ENCODE measurements at places on chromosomes 6 and 20.

DNA sequence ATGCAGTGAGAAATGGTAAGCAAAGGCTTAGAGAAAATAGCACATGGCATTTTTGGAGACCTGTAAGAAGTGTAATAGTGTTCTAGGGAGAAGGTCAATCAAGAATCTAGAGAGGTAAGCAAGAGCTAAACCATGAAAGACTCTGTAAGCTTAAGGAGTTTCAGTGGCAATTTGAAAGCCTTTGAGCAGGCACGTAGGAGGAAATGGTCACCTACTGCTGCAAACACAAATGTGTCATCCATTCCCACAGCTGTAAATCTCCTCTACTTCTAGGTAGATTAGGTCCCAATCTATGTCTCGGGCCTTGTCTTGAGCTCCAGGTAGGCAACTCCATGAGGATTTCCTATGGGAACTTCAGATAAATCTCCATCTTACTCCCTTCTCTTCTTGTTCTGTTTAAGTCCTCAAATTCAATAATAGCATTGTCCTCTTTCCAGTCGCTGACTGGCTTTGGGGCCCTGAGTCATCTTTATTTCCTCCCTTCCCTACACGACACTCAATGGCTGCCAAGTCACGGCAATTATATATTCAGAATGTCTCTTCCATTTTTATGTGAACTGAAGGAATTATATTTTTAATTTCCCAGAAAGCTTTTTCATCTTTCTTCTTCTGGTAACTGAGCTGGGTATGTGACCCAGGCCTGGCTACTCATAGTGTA, 24.2 kb upstream of the PAQR8 start:
- no peak for DNase-seq

DNA sequence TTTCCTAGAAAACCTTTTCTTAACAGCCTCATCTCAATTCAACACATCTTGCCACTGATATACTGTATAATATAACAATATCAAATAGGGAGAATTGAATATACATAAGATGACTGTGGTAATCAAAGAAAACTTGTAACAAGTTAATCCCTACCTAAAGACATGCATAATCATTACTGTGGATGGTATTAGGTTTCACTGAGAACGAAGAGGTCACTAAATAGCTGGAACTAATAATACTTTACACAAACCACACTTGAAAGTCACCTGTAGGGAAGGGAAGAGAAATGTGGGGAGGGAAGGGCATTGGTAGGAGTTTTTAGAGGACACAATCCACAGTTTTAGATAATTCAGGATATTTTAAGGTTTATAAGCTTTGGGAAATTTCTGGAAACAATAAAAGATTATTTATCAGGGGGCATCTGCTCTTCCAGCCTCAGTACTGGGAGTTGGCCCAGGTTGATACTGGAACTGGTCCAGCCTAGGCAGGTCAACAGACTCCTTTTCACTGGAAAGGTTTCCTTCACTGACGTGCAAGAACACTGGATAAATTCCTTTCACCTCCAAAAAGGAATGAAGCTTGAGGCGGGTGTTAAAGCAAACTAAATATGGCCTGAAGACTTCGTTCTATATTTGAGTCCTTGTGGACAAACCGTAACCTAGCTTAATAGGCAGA, 44.0 kb downstream of the MAP7 start:
- no peak for DNase-seq

GRCh38 chr6:72824833-72825232, 203.0 kb downstream of the KCNQ5 start:
- DNase-seq, result no peak

GRCh38 chr6:27332692-27333641, 20.9 kb upstream of the POM121L2 start:
- peak; percentile 45 for DNase-seq

- no peak for DNase-seq
Measured at GRCh38 chr6:7169296-7169721, 61.5 kb downstream of the RREB1 start.

DNA sequence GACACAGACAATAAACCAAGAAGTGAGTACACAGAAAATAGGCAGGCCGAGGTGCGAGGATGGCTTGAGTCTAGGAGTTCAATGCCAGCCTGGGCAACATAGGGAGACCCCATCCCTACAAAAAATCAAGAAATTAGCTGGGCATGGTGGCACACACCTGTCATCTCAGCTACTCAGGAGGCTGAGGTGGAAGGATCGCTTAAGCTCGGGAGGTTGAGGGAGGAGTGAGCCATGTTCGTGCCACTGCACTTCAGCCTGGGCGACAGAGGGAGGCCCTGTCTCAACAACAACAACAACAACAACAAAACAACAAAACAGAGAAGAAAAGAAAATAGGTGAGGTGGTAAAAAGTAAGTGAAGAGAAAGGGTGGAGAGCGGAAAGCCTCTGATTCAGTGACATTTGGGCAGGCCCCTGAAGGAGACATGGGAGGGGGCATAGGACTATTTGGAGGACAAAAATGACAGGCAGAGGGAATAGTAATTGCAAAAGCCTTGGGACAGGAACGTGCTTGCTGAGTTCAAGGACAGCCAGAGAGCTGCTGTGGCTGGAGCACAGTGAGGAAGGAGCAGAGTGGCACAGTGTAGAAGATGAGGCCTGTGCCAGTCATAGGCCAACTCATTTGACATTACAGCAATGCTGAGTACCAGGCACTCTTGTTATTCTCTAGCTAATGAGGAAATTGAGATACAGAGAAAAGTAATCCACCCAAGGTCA, 160.6 kb downstream of the VEGFA start:
- DNase-seq, result no peak

DNA sequence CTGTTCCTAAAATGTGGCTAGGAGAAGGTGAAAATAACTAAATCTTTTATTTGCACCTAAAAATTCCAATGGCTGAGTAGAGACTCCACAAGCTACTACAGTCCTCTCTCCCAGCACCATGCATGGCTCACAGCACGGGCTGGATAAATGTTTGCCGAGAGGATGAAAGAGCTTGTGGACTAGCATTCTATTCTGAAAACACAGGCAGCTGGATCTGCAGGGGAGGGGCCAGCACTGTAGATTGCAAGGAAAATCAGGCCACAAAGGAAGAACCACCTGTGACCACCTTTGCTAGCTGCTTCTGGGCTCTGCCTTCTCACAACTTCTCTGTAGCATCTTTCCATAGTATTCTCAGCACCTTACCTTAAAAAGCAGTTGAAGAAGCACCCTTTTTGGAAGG, 46.6 kb downstream of the CLIC5 start:
- DNase-seq, result no peak

GRCh38 chr20:7703996-7704395, 236.3 kb downstream of the HAO1 start:
- peak; percentile 67 for DNase-seq

GRCh38 chr6:131976545-131977061, 25.4 kb upstream of the CCN2 start:
- no peak for DNase-seq

- DNase-seq, result no peak
Measured at GRCh38 chr6:141301779-141302178, 830.9 kb upstream of the GJE1 start.

GRCh38 chr20:19973961-19974629, 43.1 kb upstream of the NAA20 start:
- DNase-seq, result peak; percentile 82

DNA sequence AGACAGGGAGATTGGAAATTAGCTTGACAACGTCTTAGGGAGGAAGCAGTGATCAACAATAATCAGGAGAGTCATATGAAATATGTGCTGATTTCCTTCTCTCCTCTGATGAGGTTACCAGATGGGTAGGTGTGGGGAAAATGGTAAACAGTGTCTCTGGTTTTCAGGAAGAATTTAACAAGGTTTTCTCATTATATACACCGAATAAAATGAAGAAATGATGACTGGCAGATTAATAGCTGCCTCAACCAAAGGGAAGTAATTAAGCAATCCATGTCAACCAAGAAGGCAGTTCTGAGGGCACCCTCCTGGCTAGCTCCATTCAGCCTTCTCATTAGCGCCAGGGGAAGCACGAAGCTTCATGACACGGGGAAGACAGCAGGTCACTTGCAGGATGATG, 12.7 kb upstream of the RAMACL start:
- no peak for DNase-seq

DNA sequence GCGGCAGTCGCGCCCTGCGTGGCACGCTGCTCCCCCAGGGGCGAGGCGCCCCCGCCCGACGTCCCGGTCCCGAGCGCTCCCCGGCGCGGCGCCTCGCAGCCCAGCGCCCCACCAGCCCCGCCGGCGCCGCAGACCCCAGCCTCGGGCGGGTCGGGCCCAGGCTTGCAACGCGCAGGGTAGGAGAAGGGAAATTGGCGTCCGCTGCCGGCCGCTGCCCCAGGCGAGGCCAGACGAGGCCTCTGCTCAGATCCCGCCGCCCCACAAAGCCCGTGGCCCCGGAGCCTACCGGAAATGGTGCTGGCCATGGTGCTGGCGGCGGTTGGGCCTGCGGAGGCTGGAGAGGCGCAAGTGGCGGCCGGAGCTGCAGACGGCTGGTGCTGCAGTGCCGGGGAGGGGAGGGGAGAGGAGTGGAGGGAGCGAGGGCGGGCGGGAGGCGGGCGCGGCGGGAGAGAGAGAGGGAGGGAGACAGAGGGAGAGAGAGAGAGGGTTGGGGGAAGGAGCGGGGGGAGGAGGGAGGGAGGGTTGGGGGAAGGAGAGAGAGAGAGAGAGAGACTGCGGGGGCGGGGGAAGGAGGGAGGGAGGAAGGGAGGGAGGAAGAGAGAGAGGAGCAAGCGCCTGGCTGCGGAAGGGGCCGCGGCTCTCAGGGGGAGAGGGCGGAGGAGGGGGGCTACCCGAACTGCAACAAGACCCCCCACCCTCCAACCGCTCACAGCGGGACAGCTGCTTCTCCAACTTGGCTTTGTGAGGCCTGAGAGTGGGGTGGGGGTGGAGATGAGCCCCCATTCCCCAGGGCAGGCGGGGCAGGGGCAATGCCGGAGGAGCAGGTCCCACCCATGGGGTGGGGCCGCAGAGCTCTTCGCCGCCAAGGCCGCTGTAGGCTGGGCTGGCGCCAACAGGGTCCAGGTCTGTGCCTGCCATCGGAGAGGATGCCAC, at the start of gene STMN3:
Gene STMN3, minus strand, starts transcription at position 384 of the 933 bp plus-strand sequence. Its CDS starts 79 bp downstream, at position 305.
- peak; percentile 54 for DNase-seq

- DNase-seq, result peak; percentile 34
Measured at GRCh38 chr20:36493801-36494114, 47.6 kb upstream of the MYL9 start.

- peak; percentile 86 for DNase-seq
Measured at GRCh38 chr6:6758915-6759654, 170.6 kb downstream of the LY86 start.

- DNase-seq, result no peak
Measured at GRCh38 chr20:9145142-9145541, 76.3 kb downstream of the PLCB4 start.

DNA sequence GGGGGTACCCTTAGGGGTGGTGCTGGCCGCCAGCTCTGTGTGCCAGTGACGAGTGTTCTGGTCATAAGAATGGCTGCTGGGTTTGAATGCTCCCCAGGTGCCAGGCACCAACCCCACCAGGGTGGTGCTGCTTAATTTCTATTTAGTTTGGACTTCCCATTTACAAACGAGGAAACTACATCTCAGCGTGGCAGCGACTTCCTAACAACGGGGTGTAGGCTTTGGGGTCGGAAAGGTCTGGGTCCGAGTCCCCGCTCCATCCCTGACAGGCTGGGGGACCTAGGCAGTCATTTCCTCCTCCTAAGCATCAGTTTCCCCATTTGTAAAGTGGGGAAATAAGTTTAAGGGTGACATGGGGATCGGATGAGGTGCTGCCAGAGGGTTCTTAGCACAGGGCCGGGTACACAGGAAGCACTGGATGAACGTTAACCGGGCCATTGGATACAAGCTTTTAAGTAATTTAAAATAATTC, 30.3 kb downstream of the CEBPB start:
- DNase-seq, result no peak

DNA sequence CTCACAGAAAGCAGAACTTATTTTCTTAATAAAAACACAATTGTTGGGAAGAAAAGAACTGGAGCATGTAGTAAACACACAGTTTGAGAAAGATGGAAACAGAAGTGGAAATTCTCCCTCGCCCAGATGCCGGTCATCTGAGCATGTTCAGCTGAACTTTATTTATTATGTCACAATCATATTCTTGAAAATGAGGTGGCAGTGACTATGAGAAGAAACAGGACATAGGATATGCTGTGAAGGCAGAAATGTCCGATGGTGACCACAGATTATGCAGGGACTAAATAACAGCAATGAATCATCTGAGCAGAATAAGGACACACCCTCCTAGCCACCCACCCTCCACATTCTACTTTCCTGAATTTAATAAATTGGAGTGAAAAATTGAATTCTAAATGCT, 425.3 kb upstream of the NOX3 start:
- DNase-seq, result no peak

- DNase-seq, result no peak
Measured at GRCh38 chr6:34090529-34090928, 55.4 kb downstream of the GRM4 start.

DNA sequence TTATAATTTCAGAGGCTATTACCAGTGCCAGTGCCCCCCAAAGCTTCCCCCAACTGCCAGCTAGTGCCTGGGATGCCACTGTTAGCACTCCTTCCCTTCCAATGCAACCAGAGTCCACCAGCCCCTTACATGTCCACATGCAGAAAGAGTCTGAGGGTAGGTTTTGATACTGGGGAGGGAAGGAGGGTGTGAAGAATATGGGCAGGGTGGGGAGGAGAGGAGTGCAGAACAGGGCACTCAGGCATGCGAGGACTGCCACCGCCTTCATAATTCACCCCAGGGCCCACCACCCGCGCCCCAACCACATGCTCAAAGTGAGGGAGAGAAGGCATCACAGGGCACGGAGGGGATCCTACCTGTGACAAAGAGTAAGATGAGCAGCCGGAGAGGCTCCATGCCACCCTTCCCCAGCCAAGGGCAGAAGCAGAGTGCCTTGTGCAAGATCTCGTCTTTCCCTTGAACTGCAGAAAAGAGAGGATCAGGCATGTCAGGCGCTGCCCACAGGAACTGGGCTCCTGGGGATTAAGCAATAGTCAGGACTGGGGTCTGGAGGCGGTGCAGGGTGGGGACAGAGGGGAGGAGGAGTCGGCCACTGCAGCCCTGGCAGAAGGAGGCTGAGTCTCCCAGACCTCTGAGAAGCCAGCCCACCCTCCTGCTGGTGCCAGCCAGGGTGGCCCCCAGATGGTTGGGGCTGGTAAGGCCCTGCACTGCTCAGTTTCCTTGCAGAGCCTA, at the start of gene TREM2:
Gene TREM2, minus strand, starts transcription at position 430 of the 732 bp plus-strand sequence. Its CDS starts 34 bp downstream, at position 396.
- peak; percentile 32 for DNase-seq

DNA sequence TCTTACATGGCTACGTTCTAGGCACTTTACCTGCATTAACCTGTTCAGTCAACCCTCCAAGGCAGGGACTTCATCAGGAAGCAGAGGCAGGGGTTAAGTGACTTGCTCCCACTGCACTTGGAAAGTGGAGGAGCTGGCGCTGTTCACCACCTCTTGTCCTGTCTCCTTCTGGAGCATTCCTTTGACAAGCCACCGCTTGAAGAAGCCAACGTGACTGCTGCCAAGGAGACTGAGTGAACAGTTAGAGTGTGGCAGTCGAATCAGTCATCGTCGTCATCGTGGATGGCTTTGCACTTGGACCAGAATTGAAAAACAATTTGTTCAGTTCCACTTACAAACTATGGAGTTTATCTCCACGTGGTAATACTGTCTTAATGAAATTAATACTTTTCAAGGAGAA, 60.9 kb downstream of the TULP4 start:
- no peak for DNase-seq

- DNase-seq, result no peak
Measured at GRCh38 chr20:51531141-51531710, 11.3 kb downstream of the NFATC2 start.
